ENCODE measurements at places on chromosomes 5 and 9.

DNA sequence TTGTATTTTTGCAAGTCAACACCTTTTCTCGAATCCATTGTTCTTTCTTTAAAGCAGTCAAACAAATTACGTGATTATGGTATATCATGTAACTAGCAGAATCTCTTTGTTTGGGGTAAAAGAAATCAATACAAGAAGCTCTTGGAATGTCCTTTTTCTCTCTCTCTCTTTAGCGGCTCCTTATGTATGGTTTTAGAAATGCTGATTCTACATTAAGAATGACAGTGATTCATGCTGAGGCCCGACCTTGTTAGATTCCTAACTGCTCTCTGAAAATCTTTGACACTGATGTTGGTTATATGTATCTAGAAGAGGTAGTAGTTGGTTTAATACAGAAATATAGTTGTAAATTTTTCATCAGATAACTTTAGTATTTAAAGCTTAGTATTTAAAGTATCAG lies 76.4 kb downstream of the SNX24 start:
- no peak for DNase-seq

GRCh38 chr9:14531341-14532269 lies 161.6 kb downstream of the ZDHHC21 start:
- no peak for DNase-seq

- no peak for DNase-seq
These were observed 454.4 kb upstream of the ACTBL2 start for GRCh38 chr5:57937025-57937424.

DNA sequence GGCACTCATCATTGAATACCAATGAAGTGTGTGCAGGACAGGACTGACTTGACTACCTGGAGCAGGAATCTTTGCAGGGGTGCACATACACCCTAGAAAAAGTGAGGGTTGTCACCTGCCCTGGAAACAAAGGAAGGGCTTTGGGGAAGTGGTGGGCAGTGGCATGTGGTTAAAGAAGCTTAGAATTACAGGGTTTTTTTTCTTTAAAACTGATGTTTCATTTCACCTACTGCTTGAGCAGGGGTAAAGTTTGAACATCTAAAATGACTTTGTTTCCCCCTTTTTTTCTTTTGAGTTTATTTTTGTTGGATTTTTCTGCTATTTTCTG lies 2.0 kb upstream of the KDM3B start:
- no peak for DNase-seq

- no peak for DNase-seq
These were observed 70.9 kb downstream of the SETX start for GRCh38 chr9:132283863-132284262.

DNA sequence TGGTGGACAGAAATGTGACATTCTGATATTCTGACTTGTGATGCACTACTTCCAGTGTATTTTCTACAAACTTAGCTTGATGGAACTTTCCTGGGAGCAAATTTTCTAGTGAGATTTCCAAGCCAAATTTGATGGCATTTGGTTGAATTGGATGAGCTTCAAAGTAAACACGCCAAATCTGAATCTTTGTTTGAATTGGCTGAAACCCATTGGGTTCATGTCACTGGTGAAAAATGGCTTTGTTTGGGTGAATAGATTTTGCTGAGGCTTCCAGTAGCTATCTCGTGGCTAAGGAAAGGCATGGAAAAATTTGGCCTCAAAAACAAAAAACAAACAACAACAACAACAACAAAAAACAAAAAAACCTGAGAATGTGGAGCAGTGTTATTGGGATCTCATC lies 271.1 kb upstream of the RPS23 start:
- no peak for DNase-seq

- no peak for DNase-seq
These were observed 308.9 kb downstream of the TLE4 start for GRCh38 chr9:79880626-79881025.

GRCh38 chr9:89225991-89226471 lies 47.4 kb upstream of the SHC3 start:
- DNase-seq, result no peak

- DNase-seq, result no peak
These were observed 11.7 kb downstream of the ZNF462 start for GRCh38 chr9:106874652-106875051.

GRCh38 chr9:109012009-109012875 lies 1.1 kb downstream of the CTNNAL1 start:
- peak; percentile 82 for DNase-seq

DNA sequence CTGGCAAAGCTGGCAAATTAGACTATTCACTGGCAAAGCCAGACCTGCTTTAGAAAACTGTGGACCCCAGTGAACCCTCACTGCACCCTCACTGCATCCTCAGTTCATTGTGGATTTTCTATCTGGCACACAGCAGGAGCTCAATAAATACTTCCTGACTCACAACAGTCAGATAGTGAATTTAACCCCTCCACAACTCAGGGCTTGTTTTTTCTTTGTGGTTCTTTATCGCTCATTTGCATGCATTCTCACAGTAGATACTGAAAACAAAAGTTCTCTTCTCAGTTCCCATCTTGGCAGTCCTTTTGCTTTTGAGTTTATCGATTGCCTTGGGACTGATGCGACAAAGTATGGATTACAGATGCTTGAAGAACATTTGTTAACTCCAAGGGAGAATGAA lies 99.8 kb downstream of the ACTL7B start:
- no peak for DNase-seq

- peak; percentile 38 for DNase-seq
These were observed 99.5 kb upstream of the FBXL17 start for GRCh38 chr5:108481355-108481931.

DNA sequence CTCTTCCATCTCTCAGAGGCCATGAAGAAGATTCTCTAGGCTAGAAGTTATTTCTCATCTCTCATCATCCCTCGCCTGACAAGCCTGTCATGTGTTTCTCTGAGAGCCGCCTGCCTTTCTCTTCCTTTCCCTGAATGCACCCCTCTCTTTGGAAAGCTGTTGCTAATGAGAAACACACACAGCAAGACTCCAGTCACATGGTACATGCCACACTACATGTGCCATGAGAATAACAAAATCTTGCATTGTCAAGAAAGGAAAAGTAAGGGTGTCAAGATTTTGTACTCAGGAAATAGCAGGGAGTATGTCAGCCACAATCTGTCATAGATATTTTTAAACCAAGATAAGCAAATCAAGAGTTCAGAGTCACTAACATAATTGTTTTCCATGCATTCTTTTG lies 8.9 kb downstream of the AGXT2 start:
- no peak for DNase-seq

GRCh38 chr5:22431840-22432239 lies 421.3 kb downstream of the CDH12 start:
- no peak for DNase-seq

- DNase-seq, result no peak
These were observed 72.0 kb downstream of the ALDH1A1 start for GRCh38 chr9:72880821-72881220.

- DNase-seq, result no peak
These were observed 298.6 kb downstream of the DIRAS2 start for GRCh38 chr9:90343991-90344390.

DNA sequence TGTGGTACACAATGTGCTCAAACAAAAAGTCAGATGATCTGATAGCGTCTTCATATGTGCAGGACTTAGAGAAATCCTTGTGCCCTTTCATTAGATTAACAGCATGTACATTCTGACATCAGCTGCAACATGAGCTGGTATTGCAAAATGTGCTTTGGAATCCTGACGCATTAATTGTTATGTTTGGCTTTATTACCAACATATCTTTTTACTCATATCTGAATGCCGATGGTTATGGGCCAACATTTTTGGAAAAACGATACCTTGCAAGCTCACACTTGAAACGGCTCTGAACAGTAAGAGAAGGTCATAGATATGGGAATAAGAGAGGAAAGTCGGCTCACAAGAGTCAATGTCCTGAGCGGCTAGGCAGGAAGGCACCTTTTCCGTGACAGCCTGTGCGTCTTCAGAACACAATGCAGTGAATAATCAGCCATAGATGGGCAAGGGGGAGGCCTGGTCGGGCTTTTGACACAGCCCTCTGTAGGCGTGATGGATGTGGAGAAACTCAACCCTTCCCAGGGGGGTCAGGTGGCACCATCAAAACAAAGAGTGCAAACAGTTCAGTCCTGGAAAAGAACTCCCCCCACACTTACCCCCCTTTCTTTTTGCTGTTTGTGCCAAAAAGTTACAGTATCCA lies 36.4 kb upstream of the GAS1 start:
- peak; percentile 78 for DNase-seq

GRCh38 chr9:107932046-107932445 lies 442.5 kb upstream of the KLF4 start:
- DNase-seq, result peak; percentile 23

GRCh38 chr9:38404314-38404713 lies 11.8 kb downstream of the ALDH1B1 start:
- no peak for DNase-seq

DNA sequence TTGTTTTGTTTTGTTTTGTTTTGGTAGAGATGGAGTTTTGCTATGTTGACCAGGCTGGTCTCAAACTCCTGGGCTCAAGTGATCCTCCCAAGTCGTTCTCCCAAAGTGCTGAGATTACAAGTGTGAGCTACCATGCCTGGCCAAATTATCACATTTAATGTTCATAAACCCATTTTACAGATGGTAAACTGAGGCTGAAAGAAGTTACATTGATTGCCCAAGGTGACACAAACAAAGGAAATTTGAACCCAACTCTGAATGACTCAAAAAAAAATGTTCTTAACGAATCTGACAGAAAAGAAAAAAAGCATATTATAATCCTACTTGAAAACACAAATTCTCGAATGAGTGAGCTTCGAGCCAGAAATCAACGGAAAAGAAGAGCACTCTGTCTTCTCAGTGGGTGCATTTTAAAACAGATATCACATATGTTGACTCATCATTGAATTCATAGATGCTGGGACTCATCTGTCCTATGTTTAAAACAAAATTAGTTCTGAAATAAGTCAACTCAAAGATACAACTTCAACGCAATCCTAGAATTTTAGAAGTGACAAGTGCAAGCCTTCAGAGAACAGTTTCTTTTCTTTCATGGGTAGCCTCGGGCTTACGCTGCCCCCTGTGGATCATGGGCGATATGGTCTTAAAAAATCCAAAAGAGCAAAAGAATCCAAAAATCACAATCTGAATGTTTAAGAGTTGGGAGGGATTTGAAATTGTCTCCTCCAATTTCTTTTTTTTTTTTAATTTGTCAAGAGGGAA lies 28.4 kb downstream of the TIMD4 start:
- DNase-seq, result no peak

DNA sequence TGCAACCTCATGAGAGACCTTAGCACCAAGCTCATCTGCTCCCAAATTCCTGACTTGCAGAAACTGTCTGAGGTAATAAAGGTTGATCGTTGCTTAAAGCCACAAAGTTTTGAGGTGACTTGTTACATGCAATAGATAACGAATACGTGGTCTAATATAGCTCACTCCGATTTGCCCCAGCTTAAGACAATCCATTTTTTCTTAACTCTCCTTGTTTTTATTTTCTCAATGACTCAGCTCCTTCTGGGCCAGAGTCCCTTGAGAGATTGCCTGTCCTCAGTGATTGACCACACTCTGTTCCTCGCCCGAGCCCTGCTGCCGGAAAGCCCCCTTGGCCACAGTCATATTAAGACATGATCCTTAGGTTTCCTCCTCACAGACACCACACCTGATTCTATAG lies 63.7 kb upstream of the FANCC start:
- DNase-seq, result peak; percentile 3

DNA sequence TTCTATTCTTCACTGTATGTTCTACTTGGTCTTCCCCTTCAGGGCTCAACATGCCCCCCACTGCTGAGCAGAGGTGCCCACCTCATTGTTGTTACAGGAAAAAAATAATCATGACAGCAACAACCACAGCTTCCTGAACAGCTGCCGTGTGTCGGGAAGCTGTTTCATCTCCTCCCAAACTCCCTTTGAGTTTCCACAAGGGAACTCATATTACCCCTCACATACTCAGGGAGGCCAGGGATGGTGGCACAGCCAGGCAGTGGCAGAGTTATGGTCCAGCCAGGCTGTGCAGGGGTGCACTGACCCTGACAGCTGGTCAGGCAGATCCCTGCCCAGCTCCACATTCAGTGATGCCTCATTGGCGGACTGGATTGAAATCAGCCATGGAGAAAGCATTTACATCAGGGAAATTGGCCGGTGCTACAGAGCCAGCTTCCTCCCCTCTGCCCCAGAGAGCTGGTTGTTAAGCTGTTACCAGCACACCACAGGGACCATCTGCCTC lies 37.3 kb downstream of the SARDH start:
- DNase-seq, result no peak

GRCh38 chr9:123311250-123311752 lies 42.9 kb upstream of the STRBP start:
- DNase-seq, result no peak

DNA sequence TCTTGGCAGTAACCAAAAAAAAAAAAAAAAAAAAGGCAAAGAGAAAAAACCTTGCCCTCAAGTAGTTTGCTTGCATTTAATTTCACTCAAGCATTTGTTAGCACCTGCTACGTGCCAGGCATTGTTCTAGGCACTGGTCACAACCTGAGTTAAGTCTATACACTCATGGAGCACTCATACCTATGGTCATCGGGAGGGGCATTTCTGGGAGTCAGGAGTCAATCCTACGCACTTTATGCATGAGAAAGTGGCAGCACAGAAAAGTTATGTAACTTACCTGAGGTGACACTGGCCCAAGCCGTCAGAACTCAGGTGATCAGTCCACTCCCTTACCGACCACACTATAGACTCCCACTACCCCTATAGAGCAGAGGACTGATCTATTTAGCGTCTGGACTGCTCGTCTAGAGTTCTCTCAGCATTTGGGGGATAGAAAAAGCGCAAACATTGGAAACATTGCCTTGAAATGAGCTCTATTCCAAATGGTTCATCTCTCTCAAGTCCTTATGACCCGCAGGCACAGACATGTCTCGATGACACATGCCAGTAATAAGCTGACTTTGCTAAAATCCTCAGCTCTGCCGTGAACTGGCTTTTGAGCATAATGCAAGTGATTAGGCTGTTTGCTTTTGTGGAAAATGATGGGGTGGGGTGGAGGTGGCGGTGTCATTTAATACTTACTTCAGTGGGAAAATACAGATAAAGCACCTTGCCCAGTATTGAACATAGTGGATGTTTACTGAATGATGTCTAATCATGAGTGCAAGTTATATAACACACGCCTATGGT lies 160.2 kb downstream of the ARHGEF28 start:
- DNase-seq, result no peak

DNA sequence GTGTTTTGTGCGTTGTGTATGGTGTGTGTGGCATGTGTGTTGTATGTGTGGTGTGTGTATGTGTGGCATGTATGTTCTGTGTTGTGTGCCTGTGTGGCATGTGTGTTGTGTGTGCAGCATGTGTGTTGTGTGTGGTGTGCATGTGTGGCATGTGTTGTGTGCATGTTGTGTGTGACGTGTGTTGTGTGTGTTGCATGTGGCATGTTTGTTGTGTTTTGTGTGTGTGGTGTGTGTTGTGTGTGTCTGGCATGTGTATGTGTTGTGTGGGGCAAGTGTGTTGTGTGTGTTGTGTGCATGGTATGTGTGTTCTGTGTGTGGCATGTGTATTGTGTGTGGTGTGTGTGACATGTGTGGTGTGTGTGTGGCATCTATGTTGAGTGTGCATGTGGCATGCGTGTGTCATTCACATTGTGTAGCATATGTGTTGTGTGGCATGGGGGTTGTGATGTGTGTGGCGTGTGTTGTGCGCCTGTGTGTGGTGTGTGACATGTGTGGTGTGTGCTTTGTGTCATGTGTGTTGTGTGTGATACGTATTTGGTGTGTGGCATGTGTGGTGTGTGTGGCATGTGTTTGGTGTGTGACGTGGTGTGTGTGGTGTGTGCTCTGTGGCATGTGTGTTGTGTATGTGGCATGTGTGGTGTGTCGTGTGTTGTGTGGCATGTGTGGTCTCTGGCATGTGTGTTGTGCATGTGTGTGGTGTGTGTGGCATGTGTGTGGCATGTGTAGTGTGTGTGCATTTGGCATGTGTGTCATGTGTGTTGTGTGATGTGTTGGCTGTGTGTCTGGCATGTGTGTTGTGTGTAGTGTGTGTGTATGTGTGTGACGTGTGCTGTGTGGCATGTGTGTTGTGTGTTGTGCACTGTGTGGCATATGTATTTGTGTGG lies 46.6 kb upstream of the IRX4 start:
- no peak for DNase-seq

All from amniotic stem cell (primary cell).